Retinal pigment epithelial cell (primary cell): ENCODE measurements at places on chromosomes 1 and 21.

DNA sequence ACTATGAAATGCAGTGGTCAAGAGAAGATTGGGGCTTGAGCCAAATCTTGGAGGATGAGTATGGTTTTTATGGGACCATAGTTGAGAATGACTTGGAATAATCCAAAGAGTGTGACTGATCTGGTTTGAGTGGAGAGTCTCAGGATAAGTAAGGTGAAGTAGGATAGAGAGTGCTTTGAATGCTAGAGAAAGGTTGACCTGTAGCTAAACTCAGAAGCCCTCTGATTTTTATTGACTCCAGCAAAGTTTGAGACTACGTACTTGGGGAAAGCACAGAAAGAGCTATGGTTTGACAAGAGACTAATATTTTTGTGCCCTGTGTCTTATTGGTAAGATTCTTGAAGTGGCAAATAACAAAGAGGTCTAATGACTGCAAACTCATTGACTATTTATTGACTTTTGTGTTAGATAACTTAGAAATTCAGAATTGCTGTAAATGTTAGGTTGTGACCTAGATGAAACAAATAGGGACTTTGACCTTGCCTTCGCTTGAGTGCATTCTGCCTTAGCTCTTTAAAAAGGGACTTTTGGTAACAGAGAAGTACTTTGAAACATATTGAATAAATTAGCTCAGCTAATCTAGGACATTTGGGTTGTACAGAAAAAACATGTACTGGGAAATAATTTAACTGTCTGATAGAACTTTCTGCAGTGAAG, 35.1 kb downstream of the UAP1 start:
- DNase-seq = no peak

- no peak for DNase-seq
These were observed 1.2 kb downstream of the FGGY start for GRCh38 chr1:59298026-59298583.

DNA sequence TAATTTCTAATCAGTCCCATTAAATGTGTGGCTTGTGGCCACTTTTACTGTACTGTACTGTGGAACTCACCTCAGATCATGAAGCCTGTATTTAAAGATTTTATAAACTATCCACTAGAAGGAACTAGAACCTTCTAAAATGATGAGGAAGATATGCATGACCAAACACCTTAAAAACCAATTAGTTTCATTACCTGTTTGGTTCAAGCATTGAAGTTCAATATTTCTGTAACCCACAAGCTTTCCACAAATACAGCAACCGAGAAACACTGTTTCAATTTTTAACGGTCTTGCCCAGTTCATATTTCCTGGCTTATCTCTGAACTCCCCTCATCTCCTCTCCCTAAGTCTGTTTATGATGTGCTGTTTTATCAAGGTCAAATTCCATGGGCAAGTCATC, 264.3 kb upstream of the PLD5 start:
- no peak for DNase-seq

- no peak for DNase-seq
These were observed 357.6 kb upstream of the NR5A2 start for GRCh38 chr1:199669916-199670315.

- no peak for DNase-seq
These were observed 359.9 kb upstream of the ST6GALNAC5 start for GRCh38 chr1:76507376-76507775.
